ENCODE measurements at places on chromosomes 3 and 15. TPM values are rescaled to one million over a fixed set of nuclear protein-coding genes. Genes with fewer than 3 reads are reported as not detected.

DNA sequence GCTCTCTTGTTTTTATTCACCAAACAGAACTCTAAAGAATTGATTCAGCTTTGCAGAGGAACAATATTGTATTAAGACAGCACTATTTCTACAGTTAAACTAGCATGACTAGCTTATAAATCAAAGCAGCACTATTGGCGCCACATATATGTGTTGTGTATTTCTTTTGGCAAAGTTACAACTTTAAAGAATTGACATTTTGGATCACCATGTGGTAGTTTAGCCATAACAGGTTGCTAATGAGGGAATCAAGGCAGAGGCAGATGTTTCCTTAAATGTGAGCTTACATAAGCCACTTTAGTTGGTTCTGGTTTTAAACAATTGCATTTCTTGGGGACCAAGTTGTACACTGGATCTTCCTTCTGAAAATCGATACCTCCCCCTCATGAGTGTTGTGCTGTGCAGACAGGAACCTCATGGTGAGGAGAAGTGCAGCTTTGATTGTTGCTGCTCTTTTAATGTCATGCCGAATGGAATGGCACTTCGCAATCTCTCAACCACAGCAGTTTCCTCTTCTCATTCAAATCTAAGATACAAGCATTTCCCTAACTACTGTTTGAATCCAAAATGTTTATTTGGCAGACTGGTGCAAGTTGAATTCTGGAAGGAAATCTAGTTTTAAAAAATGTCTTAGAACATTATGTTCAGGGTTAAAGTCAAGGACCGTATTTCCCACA, 151.2 kb downstream of the MYRIP start:
- DNase-seq, result no peak
- H3K27ac ChIP-seq, result peak overlapping the region; percentile 14
- no peaks in the 10 kb centered on the region for H3K27me3 ChIP-seq
- no peaks in the 10 kb centered on the region for H3K36me3 ChIP-seq
- no peaks in the 10 kb centered on the region for H3K4me1 ChIP-seq

DNA sequence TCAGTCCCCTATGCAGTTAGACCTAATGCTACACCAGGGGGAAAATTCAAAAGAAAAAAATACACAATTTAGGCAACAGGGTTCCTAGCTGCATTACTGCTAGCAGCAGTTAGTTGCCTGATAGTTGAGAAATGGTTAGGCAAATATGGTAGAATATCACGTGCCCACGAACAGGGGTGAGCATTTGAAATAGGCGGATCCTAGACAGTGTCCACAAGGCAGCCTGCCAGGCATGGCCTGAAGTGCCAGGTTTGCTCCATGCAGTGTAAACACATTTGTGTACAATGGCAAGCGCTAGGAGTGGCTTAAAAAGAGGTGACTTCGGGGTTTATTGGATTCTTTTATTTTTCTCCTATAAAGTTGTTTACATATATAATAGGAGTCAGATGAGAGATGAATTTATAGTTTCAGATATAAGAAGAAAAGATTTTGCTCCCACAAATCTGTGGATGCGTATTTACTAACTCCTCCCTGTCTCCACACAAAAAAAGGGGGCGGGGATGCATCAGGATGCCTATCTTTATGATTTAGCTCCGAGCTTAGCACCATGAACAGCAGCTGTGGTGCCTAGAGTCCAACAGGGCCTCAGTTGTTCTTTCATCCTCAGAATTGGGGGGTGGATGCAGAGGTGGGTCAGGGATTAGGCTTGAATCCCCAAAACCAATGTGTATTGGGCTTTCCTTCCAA, 3.9 kb upstream of the TGM4 start:
- no peaks in the 10 kb centered on the region for H3K4me1 ChIP-seq
- no peak overlapping the region for H3K4me3 ChIP-seq
- DNase-seq, result no peak
- no peaks in the 10 kb centered on the region for H3K36me3 ChIP-seq
- H3K27me3 ChIP-seq, result no peaks in the 10 kb centered on the region

The RHCG gene
- 0.43 TPM for total RNA-seq

The BNC1 gene
- total RNA-seq, result not detected

- no peak overlapping the region for H3K4me3 ChIP-seq
- H3K36me3 ChIP-seq, result peaks cover 89% of the 10 kb centered on the region
- no peaks in the 10 kb centered on the region for H3K4me1 ChIP-seq
- no peak overlapping the region for H3K27ac ChIP-seq
- DNase-seq, result no peak
- no peaks in the 10 kb centered on the region for H3K27me3 ChIP-seq
Observed at GRCh38 chr15:43406189-43406588, 35.3 kb downstream of the TUBGCP4 start.

DNA sequence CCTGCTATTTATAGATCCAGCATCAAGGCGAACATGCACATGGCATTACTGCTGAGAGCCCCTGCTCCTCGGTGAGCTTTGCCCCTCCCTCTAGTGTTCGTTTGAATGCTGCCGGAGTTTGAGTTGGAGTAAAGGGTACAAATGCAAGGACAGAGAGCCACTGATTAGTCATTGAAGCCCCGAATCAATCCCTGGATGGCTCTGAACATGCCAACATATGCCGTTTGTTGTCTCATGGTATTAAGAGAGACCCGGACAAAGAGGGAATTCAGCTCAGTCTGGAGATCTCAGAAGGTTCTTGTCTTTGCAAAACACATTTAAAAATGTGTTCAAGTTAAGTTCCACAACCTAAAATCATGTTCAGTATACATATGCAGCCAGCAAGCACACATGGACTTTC, 789.2 kb upstream of the NR2F2 start:
- no peak overlapping the region for H3K4me3 ChIP-seq
- H3K27ac ChIP-seq, result no peak overlapping the region
- no peak for DNase-seq
- H3K4me1 ChIP-seq, result no peaks in the 10 kb centered on the region
- H3K27me3 ChIP-seq, result no peaks in the 10 kb centered on the region

DNA sequence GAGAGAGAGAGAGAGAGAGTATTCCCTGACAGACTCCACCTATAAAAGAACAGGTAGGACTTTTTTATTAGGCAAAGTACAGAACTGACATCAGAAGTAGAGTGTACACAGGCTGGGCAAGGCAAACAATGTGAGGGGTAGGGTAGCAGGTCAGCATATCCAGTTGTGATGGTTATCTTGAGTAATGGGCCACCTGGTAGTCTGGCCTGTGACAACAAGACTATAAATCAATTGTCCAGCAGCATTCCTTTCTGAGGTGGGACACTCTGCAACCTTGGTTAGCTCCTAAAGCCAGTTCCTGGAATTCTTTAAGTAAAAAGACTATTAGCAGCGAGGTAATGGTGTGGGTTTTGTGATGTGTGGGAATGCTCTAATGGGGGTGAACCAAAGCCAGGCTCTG, 14.9 kb upstream of the TMCC1 start:
- no peak overlapping the region for H3K27ac ChIP-seq
- H3K4me3 ChIP-seq, result no peak overlapping the region
- no peak for DNase-seq
- H3K27me3 ChIP-seq, result no peaks in the 10 kb centered on the region
- H3K4me1 ChIP-seq, result no peaks in the 10 kb centered on the region

The ACSBG1 gene
- total RNA-seq, result not detected

DNA sequence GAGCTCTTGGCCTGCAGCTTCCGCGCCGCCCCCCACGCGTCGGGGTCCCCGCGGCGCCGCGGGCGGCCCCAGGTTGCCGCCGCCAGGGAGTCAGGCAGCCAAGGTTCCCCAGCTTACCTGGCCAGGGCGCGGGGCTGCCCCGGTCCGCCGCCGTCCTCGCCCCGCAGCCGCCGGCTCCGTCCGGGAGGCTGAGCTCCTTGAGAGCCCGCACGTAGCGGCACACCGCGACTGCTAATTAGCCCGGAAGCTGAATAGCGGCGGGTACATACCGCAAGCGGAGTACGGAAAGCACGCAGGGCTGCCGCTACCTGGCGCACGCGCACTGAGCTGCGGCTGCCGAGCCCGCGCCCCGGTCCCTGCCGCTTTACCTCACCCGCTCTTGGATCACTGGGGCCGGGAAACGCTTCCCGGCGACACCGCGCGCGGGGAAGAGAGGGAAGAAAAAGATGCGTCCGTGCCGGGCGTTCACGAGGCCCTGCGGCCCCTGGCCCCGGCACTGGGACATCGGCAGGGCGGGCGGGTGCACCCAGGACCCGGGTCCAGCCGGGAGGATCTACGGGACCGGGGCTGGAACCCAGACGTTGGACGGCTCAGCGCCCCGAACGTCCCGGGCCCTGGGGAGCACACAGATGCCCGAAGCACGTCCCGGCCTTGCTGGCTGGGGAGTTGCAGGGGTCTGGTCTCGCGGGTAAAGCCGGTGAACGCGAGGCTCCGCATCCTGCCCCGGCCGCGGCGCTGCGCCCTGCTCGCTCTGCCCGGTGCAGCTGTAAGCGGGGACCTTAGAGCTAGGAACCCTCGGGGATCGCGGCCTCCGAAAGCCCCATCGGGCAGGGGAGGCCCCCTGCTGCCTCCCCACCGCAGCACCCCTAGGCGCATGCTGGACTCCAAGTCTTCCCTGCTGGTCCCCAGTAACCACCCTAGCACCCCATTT, at the start of gene GOLGA8B:
GOLGA8B (minus strand) TSS at position 253 of the 931 bp plus-strand sequence. CDS start 47,739 bp downstream, outside the sequence.
- no peaks in the 10 kb centered on the region for H3K36me3 ChIP-seq
- DNase-seq, result no peak
- no peaks in the 10 kb centered on the region for H3K27me3 ChIP-seq

The ZIC1 gene
- 1.5 TPM for total RNA-seq

DNA sequence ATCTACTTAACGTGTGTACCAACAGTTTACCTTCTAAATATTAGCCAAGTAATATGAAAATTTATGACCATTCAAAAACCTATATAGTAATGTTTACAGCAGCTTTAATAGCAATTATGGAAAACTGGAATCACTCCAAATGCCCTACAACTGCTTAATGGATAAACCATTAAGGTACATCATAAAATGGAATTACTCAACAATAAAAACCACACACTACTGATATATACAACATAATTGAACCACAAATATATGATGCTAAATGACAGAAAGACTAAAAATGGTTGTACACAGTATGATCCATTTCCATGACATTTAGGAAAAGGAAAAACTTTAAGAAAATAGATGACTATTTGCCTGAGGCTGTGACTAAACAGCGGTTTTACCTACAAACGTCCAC, 467.1 kb upstream of the EPHA6 start:
- no peak overlapping the region for H3K27ac ChIP-seq
- H3K27me3 ChIP-seq, result no peaks in the 10 kb centered on the region
- H3K4me3 ChIP-seq, result no peak overlapping the region
- no peaks in the 10 kb centered on the region for H3K4me1 ChIP-seq

The ITIH3 gene
- total RNA-seq, result 38.3 TPM

The SOX2 gene
- total RNA-seq, result 2.0 TPM

DNA sequence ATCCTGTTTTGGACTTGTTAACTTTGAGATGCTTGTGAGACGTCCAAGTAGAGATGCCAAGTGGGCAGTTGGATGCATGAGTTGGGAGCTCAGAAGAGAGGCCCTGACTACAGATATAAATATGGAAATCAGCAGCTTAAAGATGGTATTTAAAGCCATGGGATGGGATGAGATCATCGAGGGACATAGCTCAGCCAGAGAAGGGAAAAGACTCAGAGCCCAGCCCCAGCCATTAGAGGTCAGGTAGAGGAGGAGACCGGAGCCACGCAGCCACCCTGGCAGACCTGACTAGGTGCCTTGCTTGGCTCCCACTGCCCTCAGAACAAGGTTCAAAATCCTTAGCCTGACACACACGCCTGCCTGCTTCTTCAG, 31.1 kb downstream of the ATP2B2 start:
- H3K4me1 ChIP-seq, result no peaks in the 10 kb centered on the region
- no peaks in the 10 kb centered on the region for H3K27me3 ChIP-seq
- H3K27ac ChIP-seq, result no peak overlapping the region
- H3K4me3 ChIP-seq, result no peak overlapping the region
- H3K36me3 ChIP-seq, result no peaks in the 10 kb centered on the region
- no peak for DNase-seq

All from ascending aorta (tissue), 2 donors.